ENCODE measurements at places on chromosomes 6 and 20.

DNA sequence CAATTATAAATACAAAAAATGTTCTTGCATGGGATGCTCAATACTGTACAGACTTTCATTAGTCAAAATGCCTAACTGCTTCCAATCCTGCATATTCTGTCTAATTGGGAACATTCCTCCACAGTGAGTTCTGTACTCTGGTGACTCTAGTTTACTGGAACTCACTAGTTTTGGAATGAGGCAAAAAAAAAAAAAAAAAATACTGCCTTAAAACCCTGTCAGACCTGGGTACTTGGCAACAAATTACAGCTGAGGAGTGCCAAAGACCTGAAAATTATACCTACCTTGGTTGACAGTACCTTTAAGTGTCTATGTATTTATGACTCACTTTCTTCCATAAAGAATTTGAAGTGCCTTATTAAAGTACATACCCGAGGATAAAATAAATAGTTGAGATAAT, 276.7 kb downstream of the FARS2 start:
- no peak for DNase-seq

DNA sequence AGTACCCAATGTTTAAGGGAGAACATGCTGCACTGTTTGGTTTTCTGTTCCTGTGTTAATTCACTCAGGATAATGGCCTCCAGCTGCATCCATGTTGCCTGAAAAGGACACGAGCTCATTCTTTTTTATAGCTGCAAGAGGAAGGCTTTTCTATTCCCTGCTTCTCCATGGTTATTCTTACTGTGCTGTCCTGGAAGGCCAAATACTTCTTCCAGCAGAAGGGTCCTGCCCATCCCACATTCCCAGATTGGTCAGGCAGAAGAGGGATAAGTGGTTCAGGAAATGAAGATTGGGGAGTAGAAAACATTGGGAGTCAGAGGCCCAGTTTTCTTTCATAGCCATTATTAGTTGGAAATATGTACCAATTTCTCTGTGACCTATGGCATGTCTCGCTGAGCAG, 122.4 kb downstream of the TCP11 start:
- no peak for DNase-seq

GRCh38 chr6:165049362-165049761, 260.0 kb downstream of the C6orf118 start:
- DNase-seq: no peak

- no peak for DNase-seq
Observed at GRCh38 chr6:68008445-68008844, 626.6 kb upstream of the ADGRB3 start.

DNA sequence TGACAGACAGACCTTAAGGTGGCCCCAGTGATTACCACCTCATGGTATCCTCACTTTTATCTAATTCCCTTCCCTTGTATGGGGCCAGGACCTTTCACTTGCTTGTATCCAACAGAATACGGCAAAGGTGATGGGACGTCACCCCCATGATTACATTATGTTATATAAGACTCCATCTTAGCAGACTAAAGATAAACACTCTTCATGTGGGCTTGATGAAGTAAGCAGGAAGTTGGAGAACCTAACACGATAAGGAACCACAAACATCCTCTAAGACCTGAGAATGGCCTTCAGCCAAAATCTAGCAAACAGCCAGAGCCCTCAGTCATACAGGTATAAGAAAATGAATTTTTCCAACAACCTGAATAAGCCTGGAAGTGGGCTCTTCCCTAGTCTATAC, 8.0 kb downstream of the SLC17A3 start:
- DNase-seq: no peak

DNA sequence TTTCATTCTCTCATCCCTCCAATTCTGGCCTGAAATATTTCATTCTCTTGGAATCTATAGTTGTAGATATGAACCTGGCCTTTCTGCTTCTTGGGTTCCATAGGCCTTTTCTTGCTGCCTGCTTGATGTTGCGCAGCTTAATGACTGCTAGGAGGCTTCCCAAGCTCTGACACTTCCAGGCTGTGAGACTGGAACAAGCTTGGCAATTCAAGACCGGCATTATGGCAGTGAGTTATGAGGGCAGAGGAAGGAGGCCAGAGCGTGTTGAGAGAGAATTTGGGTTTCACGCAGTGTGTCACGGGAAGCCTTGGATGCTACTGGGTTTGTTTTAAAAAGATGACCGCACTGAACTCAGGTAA, 948 bp upstream of the DNAJC5 start:
- DNase-seq: no peak

DNA sequence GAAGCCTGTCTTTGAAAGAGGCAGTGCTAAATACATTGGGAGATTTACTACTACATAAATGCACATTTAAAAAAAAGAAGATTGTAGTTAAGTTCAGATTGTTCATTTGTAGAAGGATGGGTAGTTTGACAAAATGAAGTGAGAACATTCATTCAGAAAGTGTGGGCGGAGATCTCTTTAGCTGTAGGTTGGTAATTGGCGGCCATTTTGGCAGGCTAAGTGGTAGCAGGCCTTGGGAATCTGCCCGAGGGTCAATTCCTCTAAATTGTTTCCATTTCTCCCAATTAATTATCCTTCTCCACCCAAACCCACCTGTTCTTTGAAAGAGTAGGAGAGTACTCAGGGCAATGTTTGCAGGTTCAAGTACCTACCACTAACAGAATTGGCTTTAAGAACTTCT, 17.9 kb downstream of the SOX4 start:
- no peak for DNase-seq

GRCh38 chr6:37625591-37626374, 71.9 kb downstream of the MDGA1 start:
- DNase-seq: no peak

- no peak for DNase-seq
Observed at GRCh38 chr20:62993856-62994494, 12.8 kb downstream of the BHLHE23 start.

- no peak for DNase-seq
Observed at GRCh38 chr20:57175397-57176010, 90.9 kb downstream of the BMP7 start.

- DNase-seq: no peak
Observed at GRCh38 chr6:47681201-47681990, 17.0 kb upstream of the ADGRF4 start.

DNA sequence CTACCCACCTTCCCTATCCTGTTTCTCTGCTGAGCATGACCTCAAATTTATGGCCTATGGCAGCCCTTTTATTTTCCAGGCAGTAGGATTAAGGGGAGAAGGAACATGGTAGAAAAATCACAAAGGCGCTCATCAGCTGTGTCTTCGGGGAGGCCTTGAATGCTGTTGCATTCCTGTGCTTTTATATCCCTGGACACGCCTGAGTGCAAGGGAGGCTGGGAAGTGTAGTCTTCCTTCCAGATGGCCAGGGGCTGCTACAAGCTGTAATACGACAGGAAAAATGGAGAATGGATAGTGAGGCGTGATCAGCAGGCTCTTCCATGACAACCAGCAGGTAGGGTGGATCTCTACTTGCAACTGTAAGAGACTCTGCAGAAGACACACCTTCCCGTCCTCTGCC, 210.9 kb upstream of the GGTLC1 start:
- DNase-seq: no peak

GRCh38 chr6:1579096-1579495, 30.6 kb upstream of the FOXC1 start:
- DNase-seq: no peak

GRCh38 chr20:54188132-54188849, 14.5 kb upstream of the CYP24A1 start:
- DNase-seq: no peak

DNA sequence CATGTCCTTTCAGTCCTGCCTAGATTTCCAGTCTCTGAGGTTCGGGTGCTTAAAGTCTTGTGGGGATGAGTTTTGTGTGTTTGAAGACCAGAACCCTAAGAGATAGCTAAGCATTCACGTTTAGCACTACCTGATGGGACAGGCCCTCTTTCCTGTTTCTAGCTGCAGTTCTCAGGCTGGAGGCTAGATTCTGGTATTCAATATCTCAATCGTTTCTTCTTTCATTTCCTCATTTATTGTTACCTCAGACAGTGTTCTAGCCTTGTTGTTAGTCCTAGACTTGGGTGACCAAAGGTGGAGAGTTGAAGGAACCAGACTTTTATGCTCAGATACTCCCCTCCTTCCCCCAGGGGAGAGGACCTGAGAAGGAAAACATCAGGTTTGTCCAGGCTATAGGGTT, 16.8 kb downstream of the CEP250 start:
- DNase-seq: no peak

DNA sequence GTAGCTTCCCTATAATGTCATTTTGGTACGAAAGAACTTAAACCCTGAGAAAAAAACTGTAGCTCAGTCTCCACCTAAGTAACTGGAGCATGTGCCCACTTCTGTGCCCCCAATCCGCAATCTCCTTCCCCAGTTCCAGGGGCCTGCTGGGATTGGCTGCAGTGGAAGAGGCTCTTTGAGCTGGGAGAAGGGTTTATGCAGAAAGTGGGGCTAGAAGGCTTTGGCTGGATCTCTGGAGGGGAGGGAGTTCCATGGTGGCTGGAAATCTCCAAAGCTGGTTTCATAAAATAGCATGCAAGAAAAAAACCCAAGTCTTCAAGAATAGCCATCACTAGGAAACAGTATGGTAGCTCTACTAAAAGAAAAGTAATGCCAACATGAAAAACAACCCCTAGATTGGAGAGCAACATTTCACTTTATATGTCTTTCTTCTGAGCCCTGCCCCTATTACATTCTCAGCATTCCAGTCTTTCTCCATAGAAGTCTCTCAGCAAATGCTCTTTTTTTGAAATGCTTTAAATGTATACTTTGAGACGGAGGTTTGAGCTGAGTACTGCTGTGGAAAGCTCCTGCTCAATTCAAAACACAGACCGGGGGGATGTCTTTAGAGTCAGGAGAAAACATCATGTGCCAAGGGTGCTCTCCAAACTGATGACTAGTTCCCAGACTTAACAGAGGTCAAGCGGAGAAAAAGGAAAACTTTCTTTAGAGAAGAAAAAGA, 36.0 kb upstream of the FOXO3 start:
- DNase-seq: no peak

DNA sequence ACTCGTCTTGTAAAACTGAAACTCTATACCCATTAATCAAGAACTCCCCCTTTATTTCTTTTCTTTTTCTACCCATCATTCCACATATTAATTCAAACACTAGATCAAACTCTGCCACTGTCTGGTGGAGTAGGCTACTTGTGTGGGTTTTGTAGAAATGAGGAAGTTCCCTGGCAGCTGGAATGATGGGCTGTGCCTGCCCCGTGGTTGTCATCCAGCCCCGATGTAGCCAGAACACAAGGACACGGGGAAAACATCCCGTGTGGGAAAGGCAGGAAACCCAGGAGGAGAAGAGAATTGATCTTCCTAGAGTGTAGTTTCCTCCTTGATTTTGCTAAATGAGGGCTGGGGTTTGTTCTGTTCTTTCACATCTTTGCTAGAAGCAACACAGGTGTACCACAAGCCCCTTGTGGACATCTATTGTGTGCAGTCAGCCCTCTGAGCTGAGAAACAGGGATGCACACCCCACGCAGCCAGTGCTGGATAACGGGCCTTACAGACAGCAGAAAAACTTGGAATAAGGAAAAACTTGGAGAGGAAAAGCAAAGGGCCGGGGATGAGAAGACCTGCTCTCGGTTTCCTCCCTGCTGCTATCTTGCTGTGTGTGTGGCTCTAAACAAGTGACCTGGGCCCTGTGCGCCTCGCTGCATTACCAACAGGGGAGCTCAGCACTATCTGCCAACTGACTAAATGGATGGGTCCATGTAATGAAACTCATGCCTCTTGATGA, 88.0 kb downstream of the SCML4 start:
- DNase-seq: no peak

DNA sequence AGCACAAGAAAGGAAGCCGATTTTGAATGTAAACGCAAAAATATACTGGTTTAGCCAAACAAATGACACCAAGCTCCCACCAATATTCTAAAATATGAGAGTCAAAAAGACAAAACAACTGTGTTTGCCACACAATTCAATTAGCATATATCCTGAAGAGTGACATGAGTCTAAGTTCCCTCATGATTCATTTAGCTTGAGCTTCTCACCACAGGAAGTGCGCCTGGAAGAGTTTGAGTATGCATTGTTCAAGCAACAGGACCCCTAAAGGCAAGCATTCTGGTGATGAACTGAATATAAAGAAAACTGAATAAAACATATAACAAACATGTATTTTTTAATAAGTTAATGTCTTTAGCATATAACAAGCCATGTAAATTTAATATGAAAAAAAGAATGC, 115.2 kb upstream of the RUNX2 start:
- DNase-seq: no peak

DNA sequence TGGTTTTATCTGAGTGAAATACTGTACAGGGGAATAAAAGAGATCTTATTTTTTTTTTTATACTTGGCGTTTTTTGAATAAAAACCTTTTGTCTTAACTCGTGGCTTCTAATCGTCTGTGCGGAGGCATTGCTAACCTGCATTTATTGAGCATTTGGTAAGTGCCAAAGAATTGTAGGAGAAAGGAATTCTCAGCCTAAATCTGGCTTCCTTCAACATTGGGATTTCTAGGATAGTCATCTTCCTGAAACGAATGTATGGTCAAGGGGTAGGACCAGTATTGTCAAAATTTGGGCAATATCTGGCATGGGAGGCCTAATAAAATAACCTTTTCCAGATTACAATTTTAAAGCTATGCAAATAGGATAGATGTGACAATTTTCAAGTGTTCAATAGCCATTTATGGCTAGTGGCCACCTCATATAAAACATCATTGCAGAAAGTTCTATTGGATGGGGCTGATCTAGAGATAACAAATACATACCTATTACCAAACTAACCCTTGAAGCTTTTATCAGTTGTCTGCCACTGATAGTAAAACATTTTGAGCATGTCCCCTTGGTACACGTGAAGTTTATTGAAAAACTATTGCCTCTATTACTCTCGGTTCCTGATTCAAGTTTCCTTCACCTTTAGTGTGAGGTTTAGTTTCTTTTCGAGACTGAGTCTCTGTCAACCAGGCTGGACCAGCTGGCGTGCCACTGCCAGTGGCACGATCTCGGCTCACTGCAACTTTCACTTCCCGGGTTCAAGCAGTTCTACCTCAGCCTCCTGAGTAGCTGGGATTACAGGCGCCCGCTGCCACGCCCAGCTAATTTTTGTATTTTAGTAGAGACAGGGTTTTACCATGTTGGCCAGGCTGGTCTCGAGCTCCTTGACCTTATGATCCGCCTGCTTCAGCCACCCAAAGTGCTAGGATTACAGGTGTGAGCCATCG, 5.6 kb downstream of the PIM1 start:
- DNase-seq: no peak

- DNase-seq: no peak
Observed at GRCh38 chr6:42177514-42178364, 4.6 kb downstream of the GUCA1A start.
